ENCODE measurements at places on chromosomes 1 and 21.
A peak's percentile ranks its signal among the peaks of the same experiment; 100 is the strongest.

DNA sequence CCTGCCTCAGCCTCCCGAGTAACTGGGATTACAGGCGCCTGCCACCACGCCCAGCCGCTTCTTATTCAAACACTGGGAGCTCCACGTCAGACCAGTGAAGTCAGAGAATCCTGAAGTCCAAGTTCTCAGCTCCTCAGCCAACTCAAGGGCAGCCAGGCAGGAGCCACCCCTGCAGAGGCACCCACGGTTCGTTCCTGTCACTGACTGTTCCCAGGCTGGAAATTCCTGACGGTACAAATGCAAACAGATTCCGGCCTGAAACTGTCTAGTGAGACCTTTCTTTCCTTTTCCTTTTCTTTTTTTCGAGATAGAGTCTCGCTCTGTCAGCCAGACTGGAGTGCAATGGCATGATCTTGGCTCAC lies 11.7 kb downstream of the SLC35E2B start:
- no peak for DNase-seq

DNA sequence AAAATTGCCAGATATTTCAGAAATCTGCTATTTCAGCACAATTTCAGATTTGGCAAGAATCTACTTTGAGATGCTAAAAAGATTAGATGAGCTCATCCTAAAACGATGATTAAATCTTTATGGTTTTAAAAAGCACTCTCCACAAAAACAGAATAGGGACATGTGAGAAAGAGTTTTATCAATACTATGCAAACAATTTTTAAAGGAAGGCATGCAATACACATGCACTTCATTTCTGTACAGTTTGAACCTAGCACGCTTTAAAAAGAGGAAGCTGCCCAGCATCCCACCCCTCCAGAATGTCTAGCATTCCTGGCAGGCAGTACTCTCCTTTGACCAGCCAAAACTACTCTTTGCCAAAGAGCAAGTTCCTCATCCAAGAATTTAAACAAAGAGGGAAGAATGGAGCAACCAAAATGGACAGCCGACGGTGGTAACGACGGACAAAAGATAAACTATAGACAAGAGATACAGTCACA lies 1.3 kb downstream of the ARHGAP29 start:
- DNase-seq: no peak

DNA sequence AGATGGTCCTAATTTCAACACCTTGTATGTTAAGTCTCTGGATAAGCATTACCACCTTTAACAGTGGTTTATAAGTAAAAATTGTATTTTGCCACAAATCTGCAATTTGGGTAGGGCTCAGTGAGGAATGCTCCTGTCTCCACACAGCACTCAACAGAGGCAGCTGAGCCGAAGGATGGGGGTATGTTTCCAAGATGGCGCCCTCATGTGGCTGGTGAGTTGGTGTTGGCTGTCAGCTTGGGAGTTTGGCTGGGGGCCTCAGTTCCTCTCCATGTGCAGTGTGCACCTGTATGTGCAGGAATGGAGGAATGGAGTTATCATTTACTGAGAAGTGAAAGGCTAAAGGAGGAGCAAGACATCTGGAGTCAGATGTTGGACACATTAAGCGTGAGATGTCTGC lies 136.8 kb downstream of the GABPA start:
- DNase-seq: no peak

GRCh38 chr1:37476460-37477197 lies 2.2 kb downstream of the ZC3H12A start:
- peak; percentile 82 for DNase-seq

DNA sequence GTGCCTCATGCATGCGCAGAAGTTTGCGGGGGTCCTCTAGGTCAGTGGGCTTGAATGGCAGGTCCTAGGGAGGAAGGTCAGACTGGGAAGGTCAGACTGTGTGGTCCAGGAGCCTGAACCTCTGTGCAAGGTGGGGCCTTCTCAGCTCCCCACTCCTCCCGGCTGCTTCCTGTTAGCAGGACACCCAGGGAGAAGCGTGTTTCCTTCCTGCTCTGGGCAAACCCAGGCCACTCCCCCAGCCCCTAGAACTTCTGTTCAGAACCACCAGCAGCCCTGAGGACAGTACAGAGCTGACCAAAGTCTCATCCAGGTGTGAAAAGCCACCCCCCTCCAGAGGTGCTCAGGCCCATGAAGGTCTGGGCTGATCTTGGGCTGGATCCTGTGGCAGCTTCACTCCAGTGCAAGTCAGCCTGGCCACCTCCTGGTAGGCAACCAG lies 29.9 kb downstream of the NAV1 start:
- DNase-seq: no peak

DNA sequence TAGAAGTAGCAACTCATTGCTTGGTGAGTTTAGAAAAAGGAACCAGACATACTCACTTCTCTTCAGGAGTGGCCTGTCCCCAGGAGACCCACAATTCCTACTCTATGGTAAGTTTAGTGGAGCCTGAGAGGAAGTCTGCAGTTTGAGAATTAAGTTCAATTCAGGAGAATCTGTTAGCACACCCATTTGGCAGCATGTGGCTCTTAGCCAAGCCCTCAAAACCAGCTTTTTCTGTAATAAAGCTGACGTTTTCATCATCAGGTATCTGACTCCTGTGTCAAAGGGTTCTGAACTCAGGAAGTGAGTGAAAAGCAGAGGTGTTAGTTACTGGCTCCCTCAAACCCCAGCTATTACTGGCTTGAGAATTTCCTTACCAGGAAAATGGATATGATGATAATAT lies 20.4 kb upstream of the RGS16 start:
- DNase-seq: no peak

- no peak for DNase-seq
These were observed 83.8 kb downstream of the EVI5 start for GRCh38 chr1:92701147-92701546.

DNA sequence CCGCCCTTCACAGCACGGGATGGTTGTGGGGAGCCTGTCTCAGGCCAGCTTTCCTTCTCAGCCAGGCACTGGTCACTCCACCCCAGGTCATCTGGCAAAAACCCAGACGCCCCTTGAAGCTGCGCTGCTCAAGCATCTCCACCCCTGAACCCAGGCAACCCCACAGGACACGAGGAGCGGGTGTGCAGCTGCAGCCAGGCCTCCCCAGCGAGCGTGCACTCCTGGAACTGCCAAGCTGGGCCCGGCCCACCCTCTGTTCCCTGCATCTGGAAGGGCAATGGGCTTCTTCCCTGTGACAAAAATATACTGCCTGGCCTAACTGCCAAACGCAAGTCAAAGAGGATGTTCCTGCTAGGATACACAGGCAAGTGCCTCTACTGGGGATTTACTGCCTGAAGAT lies 39.7 kb downstream of the SLC66A1 start:
- DNase-seq: no peak

- no peak for DNase-seq
These were observed 23.5 kb downstream of the UBE2G2 start for GRCh38 chr21:44778094-44778493.

GRCh38 chr1:215637041-215637573 lies 70.0 kb downstream of the KCTD3 start:
- no peak for DNase-seq

DNA sequence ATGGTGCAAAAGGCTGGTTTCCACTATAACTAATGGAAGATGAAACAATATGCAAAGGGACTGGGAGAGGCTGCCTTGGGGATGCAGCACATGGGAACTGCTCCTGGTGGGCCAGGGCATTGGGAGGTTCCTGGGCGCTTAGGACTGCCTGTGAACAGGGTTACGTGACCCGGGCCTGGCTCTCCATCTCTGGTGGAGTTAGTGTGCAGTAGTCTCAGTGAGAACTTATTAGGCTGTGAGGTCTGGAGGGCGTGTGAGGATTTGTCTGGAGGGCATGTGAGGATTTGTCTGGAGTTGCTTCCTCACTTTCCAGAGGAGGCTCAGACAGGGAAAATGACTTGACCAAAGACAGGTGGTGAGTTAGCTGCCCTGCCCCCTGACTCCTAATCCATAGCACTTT lies 1.5 kb upstream of the ETV3L start:
- no peak for DNase-seq

- DNase-seq: no peak
These were observed 52.8 kb upstream of the GNG4 start for GRCh38 chr1:235702412-235702811.

GRCh38 chr1:22415489-22415888 lies 36.2 kb upstream of the ZBTB40 start:
- DNase-seq: no peak

DNA sequence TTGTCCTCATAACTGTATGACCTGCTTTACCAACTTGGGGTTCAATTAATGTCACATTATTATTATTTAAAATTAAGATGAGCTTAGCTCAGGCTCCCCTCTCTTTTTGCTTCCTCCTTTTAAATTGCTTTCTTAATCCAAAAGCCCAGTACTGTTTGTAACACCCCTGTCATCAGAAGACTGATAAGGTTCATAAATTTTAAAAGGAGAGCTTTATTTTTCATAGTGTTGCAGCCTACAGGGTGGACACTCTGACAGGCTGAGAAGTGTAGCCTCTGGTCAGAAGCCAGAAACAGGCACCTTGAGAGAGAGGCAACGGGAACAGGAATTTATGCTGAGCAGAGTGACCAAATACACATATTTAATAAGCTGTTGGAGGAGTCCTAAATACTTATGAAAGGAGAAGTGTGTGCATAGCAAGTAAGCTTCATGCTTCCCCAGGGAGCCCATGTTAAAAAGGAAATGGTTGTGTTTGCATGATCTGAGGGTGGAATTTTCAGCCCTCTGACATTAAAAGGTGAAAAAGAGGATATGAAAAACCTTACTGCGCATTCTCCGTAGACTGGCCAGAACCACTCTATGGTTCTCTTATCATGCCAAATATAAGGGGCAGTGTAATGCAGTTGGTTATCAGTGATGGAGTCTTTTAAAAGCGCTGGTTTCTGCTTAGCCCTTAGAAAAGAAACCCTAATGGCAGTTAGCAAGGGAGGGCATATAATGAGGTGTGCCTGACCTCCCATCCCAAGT lies 30.5 kb upstream of the FGGY start:
- no peak for DNase-seq

DNA sequence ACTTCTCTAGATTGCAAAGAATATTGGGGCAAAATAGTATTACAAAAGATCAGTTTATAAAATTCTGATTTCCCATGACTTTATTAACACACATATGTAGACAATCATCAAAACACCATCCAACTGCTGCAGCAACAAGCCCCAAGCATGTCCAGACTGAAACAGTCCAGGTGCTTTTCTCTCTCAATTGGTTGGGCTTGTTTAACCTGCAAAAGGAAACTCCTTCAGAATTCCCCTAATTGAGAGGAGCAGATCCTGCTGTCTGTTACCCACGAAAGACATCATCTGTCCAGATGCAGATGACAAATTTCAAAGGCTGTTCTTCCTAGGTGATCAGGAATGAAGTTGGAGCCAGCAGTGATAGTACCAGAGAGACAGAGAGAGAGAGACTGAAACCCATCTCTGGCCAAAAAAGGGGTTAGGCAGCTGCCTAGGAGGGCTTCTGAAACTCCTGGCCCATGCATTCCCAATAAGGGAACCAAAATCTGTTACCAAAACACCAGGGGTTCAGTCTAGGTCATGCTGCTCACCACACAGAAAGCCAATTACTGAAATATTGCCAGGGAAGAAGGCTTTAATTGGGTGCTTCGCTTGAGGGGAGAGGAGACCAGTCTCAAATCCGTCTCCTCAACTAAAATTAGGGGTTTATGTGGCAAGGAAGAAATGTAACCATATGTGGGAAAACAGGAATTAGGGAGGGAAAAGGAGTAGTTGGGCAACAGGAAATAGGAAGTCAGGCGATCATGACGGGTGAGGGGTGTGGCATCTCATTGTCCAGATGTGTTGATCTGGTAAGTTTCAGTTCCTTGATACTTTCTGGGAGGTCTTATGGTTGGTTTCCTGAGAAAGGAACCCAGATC lies 34.7 kb upstream of the RGL1 start:
- no peak for DNase-seq

DNA sequence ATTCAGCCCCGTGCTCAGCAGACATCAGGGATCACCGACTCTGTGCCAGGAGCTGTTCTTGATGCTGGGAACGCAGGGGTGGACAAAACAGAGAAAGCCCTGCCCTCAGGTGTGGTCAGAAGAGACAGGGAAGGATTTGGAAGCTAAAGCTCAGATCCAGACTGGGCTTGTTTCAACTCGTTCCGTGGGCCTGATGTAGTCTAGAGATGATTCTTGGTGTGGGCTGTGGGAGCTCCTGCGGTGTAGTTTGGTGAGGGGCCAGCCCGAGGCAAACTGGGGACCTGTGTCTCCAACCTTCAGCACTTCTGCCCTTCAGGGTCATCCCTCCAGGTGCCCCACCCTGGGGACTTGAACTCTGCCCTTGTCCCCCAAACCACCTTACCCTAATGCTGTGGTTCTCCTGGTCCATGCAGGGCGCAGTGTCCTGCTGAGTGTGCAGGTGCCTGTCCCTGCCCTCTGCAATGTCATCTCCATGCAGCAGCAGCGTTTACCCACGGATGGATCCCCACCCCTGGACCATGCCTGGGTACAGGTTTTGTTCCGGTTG lies 17.3 kb upstream of the ABCG1 start:
- no peak for DNase-seq

- no peak for DNase-seq
These were observed 408.3 kb upstream of the NR5A2 start for GRCh38 chr1:199619223-199619622.

DNA sequence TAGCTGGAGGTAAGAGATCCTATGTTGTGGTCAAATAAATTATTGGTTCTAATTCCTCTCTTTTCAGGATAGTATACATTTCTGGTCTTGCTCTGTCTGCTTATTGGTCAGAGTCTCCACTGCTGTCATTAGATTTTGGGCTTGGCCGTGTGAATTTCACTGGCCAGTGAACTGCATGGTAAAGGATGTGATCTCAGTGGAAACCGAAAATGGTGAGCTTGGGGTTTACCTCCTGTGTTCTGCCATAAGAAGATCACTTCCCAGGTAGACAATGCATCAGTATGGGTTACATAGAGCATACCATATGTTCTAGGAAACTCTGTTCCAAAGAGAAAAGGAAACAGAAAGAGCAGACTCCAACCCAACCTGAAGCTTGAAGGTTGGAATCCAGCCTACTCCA lies 1123.3 kb upstream of the B3GALT2 start:
- DNase-seq: no peak

DNA sequence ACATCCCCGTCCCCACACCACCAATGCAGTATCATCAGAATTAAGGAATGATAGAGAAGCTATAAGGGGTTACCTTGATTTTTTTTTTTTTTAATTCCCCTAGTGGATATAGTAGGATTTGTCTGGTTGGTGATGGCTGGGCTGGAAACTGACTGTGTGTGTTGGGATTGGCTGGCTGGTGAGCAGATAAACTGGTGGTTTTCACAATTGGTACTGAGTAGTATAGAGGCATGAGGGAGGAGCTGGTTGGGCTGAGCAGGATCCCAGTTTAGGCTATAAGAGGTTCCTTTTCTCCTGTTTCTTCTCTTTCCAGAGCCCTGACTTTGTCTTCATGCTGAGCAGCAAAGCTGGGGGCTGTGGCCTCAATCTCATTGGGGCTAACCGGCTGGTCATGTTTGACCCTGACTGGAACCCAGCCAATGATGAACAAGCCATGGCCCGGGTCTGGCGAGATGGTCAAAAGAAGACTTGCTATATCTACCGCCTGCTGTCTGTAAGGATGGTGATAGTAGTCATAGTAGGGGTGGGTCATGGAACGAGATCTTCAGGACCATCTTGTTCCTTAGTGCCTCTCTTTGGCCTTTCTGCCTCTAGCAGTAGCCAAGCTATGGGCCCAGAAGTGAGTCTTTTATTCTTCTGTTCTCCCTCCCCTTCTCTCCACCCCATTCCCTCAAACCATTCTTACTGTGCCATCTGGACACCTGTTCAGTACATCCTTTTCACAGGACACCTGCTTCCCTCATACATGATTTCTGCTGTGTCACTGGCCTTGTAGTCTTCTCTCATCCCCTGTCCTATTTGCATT lies 26.9 kb downstream of the RAD54L start:
- DNase-seq: no peak

Data from H54 (cell line).